ENCODE measurements at places on chromosomes 13 and 19.

GRCh38 chr13:102138635-102139190 is 263.1 kb downstream of the FGF14 start:
- H3K36me3 ChIP-seq, result no peaks in the 10 kb centered on the region
- H3K4me1 ChIP-seq, result peaks cover 4% of the 10 kb centered on the region
- peaks cover 1% of the 10 kb centered on the region for H3K27me3 ChIP-seq

- peaks cover 20% of the 10 kb centered on the region for H3K4me1 ChIP-seq
- DNase-seq, result no peak
- no peak overlapping the region for H3K27ac ChIP-seq
- peaks cover 5% of the 10 kb centered on the region for H3K36me3 ChIP-seq
- H3K4me3 ChIP-seq, result peak overlapping the region; percentile 79
These were observed 729 bp upstream of the ARID3A start for GRCh38 chr19:925087-925525.

DNA sequence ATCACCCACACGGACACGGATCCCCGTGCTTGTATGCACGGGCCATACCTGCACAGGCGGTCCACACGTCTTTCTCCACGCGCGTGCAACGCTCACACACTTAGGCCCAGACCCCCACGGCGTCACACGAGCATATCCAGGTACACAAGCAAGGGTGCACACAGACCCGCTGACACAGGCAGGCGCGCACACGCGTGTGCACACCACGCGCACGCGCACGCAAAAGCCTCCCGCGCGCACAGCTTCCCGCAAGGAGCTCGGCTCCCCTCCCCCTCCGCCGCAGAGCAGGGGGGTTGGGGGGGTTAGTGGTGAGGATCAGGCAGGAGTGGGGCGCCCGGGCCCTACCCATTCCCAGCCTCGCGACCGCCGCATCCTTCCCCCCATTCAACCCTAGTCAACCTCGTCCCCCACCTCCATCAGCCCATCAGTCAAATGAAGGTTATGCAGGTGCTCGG is 407 bp downstream of the RAB3A start:
- peaks cover 37% of the 10 kb centered on the region for H3K4me1 ChIP-seq
- H3K36me3 ChIP-seq, result peaks cover 31% of the 10 kb centered on the region
- no peak overlapping the region for H3K27ac ChIP-seq

DNA sequence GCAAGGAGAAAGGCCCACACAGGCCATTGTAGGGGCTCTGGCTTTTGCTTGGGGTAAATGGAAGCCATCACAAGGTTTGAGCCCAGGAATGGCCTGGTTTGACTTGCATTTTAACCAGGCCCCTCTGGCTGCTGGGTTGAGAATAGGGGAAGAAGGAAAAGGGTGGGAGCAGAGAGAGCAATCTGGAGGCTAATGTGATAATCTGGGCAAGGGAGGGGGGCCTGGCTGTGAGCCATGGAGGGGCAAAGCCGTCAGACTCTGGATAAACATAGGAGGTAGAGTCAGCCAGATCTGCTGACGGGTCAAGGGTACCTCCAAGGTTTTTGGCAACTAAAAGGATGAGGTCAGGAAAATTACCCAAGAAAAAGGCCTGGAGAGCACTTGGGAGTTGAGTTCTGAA is 41.6 kb downstream of the RFX2 start:
- no peak for DNase-seq
- no peak overlapping the region for H3K27ac ChIP-seq
- peaks cover 43% of the 10 kb centered on the region for H3K27me3 ChIP-seq
- H3K36me3 ChIP-seq, result peaks cover 5% of the 10 kb centered on the region
- no peak overlapping the region for H3K4me3 ChIP-seq
- peaks cover 49% of the 10 kb centered on the region for H3K4me1 ChIP-seq

GRCh38 chr13:41053384-41053826 is 7.9 kb upstream of the WBP4 start:
- no peak overlapping the region for H3K27ac ChIP-seq
- peaks cover 33% of the 10 kb centered on the region for H3K36me3 ChIP-seq
- no peaks in the 10 kb centered on the region for H3K27me3 ChIP-seq
- peaks cover 32% of the 10 kb centered on the region for H3K4me1 ChIP-seq

GRCh38 chr13:40333226-40333625 is 333.2 kb downstream of the FOXO1 start:
- peaks cover 5% of the 10 kb centered on the region for H3K27me3 ChIP-seq
- H3K27ac ChIP-seq, result no peak overlapping the region
- no peak for DNase-seq
- H3K4me1 ChIP-seq, result peaks cover 19% of the 10 kb centered on the region
- H3K4me3 ChIP-seq, result no peak overlapping the region

- peaks cover 5% of the 10 kb centered on the region for H3K4me1 ChIP-seq
- H3K4me3 ChIP-seq, result no peak overlapping the region
- no peaks in the 10 kb centered on the region for H3K36me3 ChIP-seq
- no peak for DNase-seq
These were observed 21.9 kb upstream of the USP12 start for GRCh38 chr13:27193496-27193895.

- DNase-seq, result no peak
- no peak overlapping the region for H3K27ac ChIP-seq
- no peaks in the 10 kb centered on the region for H3K36me3 ChIP-seq
- no peak overlapping the region for H3K4me3 ChIP-seq
- no peaks in the 10 kb centered on the region for H3K4me1 ChIP-seq
These were observed 248.5 kb downstream of the KCTD12 start for GRCh38 chr13:76637641-76638141.

GRCh38 chr13:36275190-36276002 is 22.2 kb downstream of the CCDC169 start:
- DNase-seq, result peak; percentile 8
- no peaks in the 10 kb centered on the region for H3K4me1 ChIP-seq
- peaks cover 7% of the 10 kb centered on the region for H3K27me3 ChIP-seq
- H3K4me3 ChIP-seq, result no peak overlapping the region
- no peak overlapping the region for H3K27ac ChIP-seq

DNA sequence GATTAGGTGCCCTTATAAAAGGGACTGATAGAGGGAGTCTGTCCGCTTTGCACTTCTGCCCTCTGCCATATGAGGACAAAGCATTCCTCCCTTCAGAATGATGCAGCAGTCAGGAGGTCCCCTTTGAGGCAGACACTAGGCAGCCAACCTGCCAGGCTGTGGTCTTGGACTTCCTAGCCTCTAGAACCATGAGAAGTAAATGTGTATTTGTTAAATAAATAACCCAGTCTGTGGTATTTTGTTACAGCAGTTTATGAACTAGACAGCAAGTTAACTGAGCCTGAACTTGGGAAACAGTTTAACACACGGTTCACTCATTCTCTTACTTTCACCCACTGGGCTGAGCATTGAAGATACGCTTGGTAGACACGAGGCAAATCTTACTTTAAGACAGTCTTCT is 313.2 kb downstream of the UQCRFS1 start:
- peaks cover 24% of the 10 kb centered on the region for H3K27me3 ChIP-seq
- H3K27ac ChIP-seq, result no peak overlapping the region
- H3K4me3 ChIP-seq, result no peak overlapping the region
- DNase-seq, result no peak
- H3K36me3 ChIP-seq, result no peaks in the 10 kb centered on the region
- no peaks in the 10 kb centered on the region for H3K4me1 ChIP-seq

GRCh38 chr19:33554821-33555220 is 33.2 kb upstream of the PEPD start:
- no peak for DNase-seq
- no peak overlapping the region for H3K27ac ChIP-seq
- no peak overlapping the region for H3K4me3 ChIP-seq
- H3K4me1 ChIP-seq, result no peaks in the 10 kb centered on the region

- H3K4me3 ChIP-seq, result no peak overlapping the region
- peaks cover 19% of the 10 kb centered on the region for H3K4me1 ChIP-seq
- H3K27ac ChIP-seq, result peak overlapping the region; percentile 67
- DNase-seq, result no peak
These were observed 69.7 kb downstream of the MLLT1 start for GRCh38 chr19:6210091-6210490.

- H3K27ac ChIP-seq, result peak overlapping the region; percentile 97
- peaks cover 8% of the 10 kb centered on the region for H3K36me3 ChIP-seq
- peaks cover 64% of the 10 kb centered on the region for H3K4me1 ChIP-seq
- H3K4me3 ChIP-seq, result no peak overlapping the region
- no peaks in the 10 kb centered on the region for H3K27me3 ChIP-seq
- no peak for DNase-seq
These were observed 9.2 kb downstream of the RANBP3 start for GRCh38 chr19:5968431-5969373.

GRCh38 chr19:28290963-28291657 is 921.8 kb downstream of the UQCRFS1 start:
- H3K4me1 ChIP-seq, result peaks cover 55% of the 10 kb centered on the region
- peak overlapping the region; percentile 72 for H3K27ac ChIP-seq
- no peak overlapping the region for H3K4me3 ChIP-seq
- no peak for DNase-seq
- H3K36me3 ChIP-seq, result no peaks in the 10 kb centered on the region

DNA sequence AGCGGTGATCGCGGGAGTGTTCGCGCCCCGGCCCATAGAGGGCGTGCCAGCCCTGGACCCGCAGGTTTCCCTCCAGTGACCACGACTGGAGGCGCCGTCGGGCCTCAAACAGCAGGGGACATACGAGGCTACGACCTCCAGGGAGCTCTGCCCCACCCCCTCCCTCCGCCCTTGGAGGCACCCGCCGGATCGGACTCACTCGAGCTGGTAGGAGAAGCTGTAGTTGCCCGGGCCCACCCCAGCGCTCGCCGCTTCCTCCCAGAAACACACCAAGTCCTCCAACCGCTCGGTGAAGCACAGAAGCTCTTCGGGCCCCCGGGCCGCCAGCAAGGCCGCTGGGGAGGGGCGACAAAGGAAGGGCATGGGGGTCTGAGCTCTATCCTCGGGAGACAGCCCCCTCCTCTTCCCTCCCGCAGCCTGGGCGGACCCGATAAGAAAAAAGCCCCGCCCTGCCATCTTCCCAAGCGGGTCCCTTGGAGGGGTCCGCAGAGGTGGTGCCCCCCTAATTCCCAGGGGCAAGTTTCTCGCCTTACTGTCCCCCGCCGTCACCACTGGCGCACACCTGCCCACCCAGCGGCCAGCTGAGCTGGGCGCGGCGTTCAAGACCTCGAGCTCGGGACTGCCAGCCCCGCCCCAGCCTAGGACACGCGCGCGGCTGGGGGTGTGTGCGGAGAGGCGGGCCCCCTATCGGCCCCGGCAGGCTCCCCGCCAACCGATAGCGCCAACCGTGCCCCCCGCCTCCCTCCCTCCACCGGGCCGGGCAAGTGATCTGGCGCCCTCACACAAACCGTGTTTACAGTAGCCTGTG is 1.0 kb downstream of the EPOR start:
- no peaks in the 10 kb centered on the region for H3K36me3 ChIP-seq
- no peak overlapping the region for H3K27ac ChIP-seq
- peaks cover 36% of the 10 kb centered on the region for H3K4me1 ChIP-seq
- peak; percentile 62 for DNase-seq

DNA sequence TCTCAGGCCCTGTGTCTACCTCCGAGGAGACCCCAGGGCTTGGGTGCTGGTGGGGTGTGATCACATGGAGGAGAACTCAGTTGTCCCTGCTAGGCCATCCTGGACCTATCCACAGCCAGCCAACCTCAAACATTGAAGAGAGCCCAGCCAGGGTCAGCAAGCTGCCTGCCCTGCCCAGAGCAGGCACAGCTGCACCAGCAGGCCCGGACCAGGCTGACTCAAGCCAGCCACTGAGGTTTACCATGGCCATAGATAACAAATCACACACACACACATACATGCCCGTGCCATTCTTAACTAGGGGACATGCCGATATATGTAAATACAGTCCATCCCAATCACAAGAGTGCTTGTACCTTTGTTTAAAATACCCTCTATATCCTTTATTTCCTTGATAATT is 8.1 kb downstream of the ARHGEF7 start:
- peaks cover 47% of the 10 kb centered on the region for H3K27me3 ChIP-seq
- no peak overlapping the region for H3K27ac ChIP-seq
- peaks cover 3% of the 10 kb centered on the region for H3K36me3 ChIP-seq
- H3K4me1 ChIP-seq, result peaks cover 43% of the 10 kb centered on the region

DNA sequence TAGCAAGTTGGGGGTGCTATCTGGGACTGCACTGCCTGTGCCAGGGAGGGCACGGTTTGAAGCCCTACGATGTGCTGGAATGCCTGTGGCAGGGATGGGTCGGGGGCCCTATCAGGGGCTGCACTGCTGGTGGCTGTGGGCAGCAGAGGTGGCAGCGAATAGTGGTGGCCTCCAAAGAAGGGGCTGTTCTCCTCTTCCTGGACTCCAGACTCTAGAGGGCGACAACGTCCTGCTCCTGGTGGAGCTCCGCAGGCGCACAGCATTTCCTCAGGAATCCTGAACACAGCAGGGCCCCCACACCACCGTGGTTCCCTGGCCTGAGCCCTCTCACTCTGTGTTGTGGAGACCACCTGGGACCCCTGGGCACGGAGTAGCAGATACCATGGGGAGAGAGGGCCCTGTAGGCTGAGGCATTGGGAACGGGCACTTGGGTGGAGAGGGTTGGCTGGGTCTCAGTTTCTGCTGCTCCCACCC is 145.6 kb downstream of the TNFRSF19 start:
- H3K4me1 ChIP-seq, result no peaks in the 10 kb centered on the region
- H3K36me3 ChIP-seq, result peaks cover 18% of the 10 kb centered on the region
- DNase-seq, result peak; percentile 20
- no peak overlapping the region for H3K4me3 ChIP-seq

DNA sequence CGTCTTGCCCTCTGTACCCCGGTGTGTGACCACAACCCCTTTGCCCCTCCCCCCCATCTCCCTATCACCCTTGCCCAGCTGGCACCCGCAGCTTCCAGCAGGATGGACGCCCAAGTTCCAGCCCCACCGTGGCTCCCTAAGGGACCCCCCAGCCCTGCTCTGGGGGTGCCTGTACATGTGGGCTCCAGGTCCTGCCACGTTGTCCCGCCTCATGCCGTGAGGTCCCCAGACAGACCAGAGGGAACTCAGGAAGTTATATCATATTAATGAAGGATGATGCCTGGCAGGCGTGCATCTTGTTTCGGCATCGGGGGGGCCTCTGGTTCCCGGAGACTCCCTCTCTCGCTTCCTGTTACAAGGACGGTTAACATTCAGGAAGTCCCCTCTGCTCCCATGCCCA is 1.6 kb upstream of the PTGIR start:
- peaks cover 44% of the 10 kb centered on the region for H3K4me1 ChIP-seq
- DNase-seq, result no peak
- H3K27me3 ChIP-seq, result peaks cover 15% of the 10 kb centered on the region
- H3K27ac ChIP-seq, result peak overlapping the region; percentile 39
- H3K4me3 ChIP-seq, result no peak overlapping the region

DNA sequence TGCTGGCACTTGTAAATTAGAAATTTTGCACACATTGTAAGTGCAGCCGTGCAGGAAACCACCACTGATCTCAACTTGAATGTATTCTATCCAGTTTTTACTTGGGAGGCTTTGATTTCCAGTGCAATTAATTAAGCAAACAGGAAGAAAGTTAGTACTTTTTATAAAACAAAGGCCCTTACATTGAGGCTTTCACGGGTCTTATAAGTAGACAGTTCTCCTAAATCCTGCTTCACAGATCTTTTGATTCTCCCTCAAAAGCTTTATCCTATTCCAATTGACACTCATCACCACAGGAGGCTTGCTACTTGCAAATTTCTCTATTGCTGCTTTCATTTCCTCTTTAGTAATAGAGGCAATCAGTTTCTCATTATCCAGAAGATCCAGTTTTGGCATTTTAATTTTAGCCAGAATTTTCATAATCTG is 90.1 kb downstream of the ERCC5 start:
- peaks cover 4% of the 10 kb centered on the region for H3K27me3 ChIP-seq
- H3K4me3 ChIP-seq, result no peak overlapping the region
- H3K36me3 ChIP-seq, result no peaks in the 10 kb centered on the region

- H3K4me1 ChIP-seq, result no peaks in the 10 kb centered on the region
- no peak for DNase-seq
- H3K27me3 ChIP-seq, result no peaks in the 10 kb centered on the region
- no peak overlapping the region for H3K4me3 ChIP-seq
- H3K36me3 ChIP-seq, result no peaks in the 10 kb centered on the region
- H3K27ac ChIP-seq, result no peak overlapping the region
These were observed 511.9 kb upstream of the KLF12 start for GRCh38 chr13:74646091-74646490.

- DNase-seq, result no peak
- H3K27me3 ChIP-seq, result peaks cover 10% of the 10 kb centered on the region
- peaks cover 22% of the 10 kb centered on the region for H3K4me1 ChIP-seq
- peaks cover 28% of the 10 kb centered on the region for H3K36me3 ChIP-seq
- H3K4me3 ChIP-seq, result no peak overlapping the region
- H3K27ac ChIP-seq, result no peak overlapping the region
These were observed 19.3 kb downstream of the RUBCNL start for GRCh38 chr13:46367617-46368327.

Measured in nephron progenitor cell (in vitro differentiated cells).